ENCODE measurements at places on chromosomes 7 and 10.

- DNase-seq: no peak
These were observed 5.0 kb upstream of the PRKAR1B start for GRCh38 chr7:732094-732541.

- DNase-seq: no peak
These were observed 1194.7 kb downstream of the CNTNAP2 start for GRCh38 chr7:147311336-147311735.

DNA sequence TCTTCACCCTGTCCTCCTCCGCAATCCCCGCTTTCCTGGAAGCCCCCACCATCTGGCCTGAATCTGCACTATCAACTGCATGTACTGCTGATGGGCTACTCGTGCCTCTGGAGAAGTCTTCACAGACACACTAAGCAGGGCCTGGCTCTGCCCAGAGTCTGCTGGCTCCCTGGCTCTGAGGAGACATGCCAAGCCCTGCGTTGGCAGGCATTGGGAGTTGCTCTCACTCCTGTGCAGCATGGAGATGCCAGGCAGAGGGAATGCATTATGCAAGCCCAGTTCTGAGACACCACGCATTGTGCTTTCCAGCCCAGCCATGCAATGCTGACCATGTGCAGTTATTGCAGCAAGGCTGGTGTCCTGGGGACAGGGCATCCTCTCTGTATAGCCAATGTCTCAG is 314.6 kb downstream of the CXCL12 start:
- DNase-seq: no peak

DNA sequence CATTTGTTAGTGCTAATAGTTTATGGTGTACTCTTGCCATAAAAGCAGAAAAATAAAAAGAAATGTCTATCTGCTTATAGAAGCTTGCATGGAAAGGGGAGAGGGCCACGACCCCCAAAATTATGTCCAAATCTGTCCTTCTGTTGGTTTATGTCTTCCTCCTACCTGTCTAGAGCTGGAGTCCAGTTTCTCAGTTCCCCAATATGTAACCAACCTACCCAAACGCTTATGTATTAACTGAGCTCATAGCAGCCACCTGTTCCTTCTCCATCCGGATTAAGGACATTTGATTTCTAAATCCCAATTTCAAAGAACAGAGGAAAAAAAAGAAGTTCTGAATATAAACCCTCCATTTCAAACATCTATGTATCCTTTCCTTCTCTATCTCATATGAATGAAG is 30.3 kb upstream of the TPK1 start:
- DNase-seq: no peak

- no peak for DNase-seq
These were observed 146.4 kb downstream of the ACTR3B start for GRCh38 chr7:152905949-152906348.

DNA sequence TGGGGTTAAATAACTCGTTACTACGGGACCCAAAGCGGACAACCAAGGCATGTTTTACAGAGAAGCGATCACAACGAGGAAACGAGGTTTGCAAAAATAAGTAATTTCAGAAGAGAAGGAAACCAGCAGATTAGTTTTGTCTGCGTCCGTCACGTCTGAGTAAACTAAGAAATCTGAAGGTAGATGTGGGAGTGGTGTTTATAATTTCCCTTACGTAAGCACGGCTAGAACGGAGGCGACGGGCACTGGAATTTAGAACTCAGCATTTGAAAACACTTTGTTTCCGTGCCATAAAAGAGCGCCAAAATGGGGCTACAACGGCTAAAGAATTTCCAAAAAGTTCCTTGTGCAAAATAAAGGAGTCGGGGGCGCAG is 718 bp upstream of the UMAD1 start:
- DNase-seq: no peak

DNA sequence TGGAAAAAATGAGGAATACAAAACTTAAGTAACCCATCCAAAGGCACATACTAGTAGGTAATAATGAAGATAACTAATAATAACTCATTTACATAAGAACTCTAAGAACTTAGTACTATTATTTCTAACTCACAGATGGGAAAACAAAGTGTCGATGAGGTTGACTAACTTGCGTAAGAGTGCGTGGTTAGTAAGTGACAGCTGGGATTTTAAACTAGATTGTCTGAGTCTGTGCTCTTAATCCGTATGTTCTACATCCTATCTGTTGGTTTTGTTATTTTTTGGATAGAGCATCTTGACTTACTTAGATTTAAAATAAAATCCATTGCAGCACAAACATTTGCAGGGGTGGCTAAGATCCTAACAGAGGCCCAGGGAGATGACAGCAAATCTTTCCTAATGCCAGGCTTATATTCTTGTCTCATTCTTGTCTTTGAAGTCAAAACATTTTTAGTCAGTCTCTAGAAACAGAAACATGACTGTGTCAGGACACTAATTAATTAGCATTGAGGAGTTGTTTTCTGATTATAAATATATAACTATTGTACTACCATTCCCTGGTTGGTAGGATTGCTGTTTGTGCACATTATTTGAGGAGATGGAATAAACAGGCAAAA is 11.7 kb downstream of the RPA3 start:
- DNase-seq: no peak

DNA sequence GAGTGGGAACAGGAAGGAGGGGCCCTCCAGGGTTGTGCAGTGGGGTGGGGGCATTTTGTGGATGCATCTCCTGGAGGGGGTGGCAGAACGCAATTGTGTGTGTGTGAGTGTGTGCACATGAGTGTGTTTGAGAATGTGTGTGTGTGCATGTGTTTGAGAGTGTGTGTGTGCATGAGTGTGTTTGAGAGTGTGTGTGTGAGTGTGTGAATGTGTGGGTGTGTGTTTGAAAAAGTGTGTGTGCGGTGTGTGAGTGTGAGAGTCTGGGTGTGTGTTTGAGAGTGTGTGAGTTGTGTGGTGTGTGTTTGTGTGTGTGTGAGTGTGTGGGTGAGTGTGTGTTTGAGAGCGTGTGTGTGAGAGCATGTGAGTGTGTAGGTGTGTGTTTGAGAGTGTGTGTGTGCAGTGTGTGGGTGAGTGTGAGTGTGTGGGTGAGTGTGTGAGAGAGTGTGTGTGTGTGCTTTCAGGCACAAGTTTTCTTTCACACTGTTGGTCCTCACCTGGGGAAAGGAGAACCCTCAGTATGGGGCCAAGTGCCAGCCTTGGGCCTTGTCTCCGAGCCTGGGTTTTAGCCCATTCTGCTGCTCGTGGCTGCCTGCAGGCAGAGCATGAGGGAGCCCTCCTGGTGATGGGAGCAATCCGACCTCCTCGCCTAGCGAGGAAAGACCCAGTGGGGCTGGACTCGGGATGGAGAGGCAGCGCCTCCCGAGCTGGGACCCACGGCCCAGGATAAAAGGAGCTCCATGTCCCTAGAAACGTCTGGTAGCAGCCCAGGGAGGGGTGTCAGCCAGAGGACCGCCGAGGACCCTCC is 35.6 kb downstream of the CDH23 start:
- no peak for DNase-seq

GRCh38 chr10:1156921-1157614 is 100.9 kb downstream of the WDR37 start:
- no peak for DNase-seq

DNA sequence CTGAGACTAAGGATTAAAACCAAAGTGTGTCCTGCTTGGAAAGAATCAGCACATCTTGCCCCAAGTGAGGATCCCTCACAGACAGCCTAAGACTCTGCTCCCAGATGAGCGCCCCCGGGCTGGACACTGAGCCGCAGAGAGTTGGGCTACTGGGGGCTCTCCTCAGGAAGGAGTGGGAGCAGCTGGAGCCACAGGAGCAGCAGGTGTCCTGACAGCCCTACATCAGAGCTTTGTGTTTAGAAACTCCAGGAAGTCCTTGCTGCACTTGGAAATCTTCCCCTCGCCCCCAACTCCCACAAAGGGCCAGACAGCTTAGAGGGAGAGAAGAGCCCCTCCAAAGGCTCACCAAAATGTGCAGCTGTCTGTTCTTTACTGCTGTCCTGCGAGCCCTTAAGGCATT is 172.2 kb downstream of the HERPUD2 start:
- DNase-seq: no peak

GRCh38 chr7:157437519-157438061 is 100.8 kb downstream of the DNAJB6 start:
- no peak for DNase-seq

DNA sequence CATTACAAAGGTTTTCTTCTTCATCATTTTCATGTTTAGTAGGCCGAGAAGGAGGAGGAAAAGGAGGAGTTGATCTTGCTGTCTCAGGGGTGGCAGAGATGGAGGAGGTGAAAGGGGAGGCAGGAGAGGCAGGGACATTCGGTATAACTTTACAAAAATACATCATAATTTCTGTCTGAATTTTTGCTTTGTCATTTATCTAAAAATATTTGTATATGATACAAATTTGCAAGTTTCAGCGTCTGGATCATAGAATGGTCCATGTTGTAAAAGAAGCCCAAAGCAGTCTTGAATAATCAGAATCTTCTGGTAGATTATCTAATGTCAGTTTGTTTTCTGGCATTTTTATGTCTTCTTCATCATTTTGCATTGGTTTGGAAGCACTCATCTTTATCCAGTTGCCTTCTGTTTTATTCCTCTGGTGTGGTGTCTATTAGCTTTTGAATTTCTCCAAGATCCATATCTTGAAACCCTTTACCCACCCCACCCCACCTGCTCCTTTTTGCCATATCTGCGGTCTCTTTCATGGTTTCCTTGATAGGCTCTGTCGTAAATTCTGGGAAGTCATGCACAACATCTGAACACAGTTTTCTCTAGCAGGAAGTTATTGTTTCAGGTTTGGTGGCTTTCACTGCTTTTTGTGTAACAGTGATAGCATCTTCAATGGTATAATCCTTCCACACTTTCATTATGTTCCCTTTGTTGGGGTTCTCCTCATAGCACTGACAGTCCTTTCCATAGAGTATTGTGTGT is 95.0 kb downstream of the ST7 start:
- DNase-seq: no peak

GRCh38 chr10:90921906-90922305 is 1.0 kb upstream of the ANKRD1 start:
- DNase-seq: no peak

DNA sequence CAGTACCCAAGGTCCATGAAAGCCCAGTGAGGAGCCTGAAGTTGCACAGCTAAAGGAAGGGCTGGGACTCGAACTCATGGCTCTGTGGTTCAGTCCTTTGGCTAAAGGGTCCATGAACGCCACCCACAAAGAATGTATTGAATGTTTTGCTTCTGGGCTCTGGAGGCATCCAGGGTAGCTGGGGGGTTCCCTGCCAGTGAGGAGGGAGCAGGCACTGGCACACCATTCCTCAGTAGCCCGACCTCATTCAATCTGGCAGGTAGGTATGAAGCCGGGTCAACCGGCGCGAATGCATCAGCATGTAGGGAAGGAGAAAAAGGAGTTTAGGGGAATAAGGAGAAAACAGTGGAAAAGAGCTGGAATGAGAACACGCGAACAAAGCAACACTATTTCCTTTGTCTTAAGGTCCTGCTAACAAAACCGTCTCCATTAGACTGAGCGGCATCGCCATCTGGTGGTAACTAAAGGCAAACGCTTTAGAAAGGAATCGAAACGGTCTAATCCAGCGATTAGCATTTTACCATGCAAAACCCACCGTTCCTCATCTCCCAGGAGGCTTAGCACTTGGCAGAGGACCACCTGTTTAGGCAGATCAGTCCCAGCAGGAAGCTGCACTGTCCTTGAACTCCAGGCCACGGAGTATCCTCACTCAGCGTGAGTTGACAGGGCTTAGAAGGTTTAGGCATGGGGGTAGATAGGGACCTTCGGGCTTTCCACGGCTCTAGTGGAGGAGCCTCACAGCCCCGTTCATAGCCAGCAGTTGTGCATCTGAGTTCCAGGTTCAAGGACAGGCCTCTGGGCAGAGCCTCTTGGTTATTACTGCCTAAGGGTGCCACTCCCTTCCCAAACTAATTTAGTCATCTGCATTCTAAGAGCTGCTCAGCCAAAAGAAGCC is 122.8 kb downstream of the UBE2H start:
- DNase-seq: peak; percentile 84

DNA sequence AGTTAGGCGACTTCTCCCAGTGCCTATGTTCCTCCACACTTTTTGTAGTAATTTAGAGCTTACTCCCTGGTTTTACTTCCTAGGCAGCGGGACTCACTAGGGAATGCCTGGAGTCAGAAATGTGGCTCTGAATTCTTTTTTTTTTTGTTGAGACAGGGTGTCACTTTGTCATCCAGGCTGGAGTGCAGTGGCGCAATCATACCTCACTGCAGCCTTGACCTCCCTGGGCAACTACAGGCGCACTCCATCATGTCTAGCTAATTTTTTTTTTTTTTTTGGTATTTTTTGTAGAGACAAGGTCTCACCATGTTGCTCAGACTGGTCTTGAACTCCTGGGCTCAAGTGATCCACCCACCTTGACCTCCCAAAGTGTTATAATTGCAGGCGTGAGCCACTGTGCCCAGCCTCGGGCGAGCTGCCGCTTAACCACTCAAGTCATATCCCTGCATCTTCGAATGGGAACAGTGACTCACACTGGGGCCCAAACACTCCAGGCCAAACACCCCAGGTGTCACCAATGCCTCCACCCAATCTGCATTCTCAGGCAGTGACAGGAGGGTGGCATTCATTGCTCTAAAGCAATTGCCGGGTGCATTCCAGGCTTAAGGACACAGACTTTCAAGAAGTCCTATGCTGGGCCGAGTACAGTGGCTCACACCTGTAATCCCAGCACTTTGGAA is 19.6 kb downstream of the RGS10 start:
- DNase-seq: no peak

DNA sequence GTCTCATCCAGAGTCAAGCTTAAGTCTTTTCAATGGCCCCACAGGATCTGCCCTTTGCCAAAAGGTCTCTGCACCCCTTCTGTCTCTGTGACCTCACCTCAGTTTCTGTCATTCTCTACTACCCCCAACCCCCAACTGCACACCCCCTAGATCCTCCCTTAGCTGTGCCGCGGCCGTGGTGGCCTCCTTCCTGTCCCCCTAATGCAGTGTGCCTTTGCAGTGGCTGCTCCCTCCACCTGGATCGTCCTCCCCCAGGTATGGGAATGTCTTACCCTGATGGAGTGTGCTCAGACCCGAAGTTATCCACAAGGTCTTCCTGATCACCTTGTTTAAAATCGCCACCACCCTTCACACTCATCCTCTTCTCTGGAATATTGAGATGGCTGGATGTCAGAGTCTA is 9.6 kb downstream of the FGF8 start:
- no peak for DNase-seq

DNA sequence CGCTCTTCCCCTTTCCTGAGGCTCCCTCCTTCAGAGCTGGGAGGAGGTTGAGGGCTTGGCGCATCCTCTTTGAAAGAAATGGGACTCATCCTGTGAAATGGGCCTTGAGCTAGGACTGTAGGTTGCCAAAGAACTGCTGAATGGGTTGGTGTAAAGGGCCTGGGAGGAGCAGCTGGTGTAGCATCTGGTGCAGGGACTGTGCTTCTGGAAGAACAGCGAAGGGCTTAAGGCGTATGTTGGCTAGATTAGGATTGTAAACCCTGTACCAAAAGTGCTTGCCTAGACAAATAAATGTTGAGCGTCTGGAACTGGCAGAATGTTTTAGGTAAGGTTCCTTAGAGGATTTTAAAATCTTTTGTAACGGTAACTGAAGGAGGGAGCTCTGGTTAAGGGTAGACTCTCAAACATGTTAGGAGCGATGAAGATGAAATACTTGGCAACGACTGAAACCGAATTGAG is 563 bp downstream of the STAM start:
- no peak for DNase-seq

All from NCI-H1436 (cell line).